Stimulated activated CD8-positive, alpha-beta memory T cell treated with anti-CD3 and anti-CD28 coated beads, Interleukin-7, amount 100 ng/mL, for 48 hours (primary cell): ENCODE measurements at places on chromosomes 5 and 9.

GRCh38 chr9:84402517-84402916 is 62.0 kb upstream of the SLC28A3 start:
- DNase-seq: no peak

- DNase-seq: no peak
These were observed 440.6 kb downstream of the CETN3 start for GRCh38 chr5:89968958-89969381.

DNA sequence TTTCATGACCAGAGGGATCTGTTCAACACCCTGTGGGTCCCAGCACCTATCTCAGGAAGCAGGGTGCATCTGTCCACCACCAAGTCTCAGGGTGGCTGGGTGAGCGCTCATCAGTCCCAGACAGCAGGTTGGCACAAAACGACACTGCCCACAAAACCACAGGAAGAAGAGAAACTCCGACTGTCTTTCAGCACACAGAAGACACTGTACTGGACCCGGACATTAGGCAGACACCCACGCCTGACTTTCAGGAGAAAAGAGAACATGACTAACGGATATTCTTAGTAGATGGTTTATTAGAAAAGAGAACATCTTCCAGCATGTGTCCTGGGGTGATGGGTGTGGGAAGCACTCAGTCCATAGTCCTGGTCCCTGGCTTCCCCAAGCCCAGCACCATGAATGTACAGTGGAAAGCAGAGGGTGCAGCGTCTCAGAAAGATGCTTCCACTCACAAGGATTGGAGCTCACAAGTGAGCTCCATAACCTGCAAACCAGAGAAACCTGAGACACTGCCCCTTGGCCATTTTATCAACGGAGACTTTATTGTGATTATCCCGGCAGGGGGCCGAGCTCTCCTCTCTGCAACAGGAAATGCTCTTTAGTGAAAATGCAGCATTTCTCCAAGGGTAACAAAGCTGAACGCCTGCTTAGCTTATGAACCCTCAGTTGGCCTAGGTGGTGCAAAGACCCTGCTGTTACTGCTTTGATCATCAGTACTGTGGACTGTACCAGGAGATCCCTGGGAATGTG is 35.8 kb upstream of the LCP2 start:
- DNase-seq: no peak

DNA sequence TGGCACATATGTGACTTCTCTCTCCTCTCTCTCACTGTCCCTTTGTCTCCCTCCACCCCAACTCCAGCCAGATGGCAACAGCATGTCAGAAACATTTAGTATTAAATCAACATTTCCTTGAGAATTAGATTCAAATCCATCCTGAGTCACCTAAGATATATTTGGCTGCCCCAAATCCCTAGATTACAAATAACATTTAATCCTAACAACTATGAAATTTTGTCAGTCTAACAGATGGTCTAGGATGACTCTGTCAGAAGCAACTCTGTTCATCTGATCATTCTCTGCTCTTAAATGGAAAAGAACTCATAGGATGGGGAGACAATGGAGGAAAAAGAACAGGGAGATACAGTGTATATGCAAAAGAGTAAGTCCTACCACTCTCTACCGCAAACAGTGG is 201.2 kb downstream of the TSSK1B start:
- no peak for DNase-seq

DNA sequence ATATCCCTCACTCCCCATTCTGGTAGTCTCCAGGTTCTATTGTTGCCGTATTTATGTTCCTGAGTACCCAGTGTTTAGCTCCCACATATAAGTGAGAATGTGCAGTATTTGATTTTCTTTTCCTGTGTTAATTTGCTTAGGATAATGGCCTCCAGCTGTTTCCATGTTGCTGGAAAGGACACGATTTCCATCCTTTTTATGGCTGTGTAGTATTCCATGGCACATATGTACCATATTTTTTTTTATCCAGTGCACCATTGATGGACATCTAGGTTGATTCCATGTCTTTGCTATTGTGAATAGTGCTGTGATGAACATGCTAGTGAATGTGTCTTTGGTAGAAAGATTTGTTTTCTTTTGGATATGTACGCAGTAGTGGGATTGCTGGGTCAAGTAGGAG is 98.2 kb downstream of the NNT start:
- DNase-seq: no peak

GRCh38 chr9:26650325-26650724 is 242.3 kb downstream of the CAAP1 start:
- no peak for DNase-seq
